NCI-H1048 (cell line): ENCODE measurements at places on chromosomes 1 and 21.

GRCh38 chr1:59856725-59857338, 42.1 kb downstream of the HOOK1 start:
- no peak for DNase-seq

- DNase-seq: no peak
Observed at GRCh38 chr1:81695741-81696140, 105.0 kb upstream of the ADGRL2 start.

GRCh38 chr1:2381741-2382620, 9.4 kb downstream of the MORN1 start:
- DNase-seq: no peak

DNA sequence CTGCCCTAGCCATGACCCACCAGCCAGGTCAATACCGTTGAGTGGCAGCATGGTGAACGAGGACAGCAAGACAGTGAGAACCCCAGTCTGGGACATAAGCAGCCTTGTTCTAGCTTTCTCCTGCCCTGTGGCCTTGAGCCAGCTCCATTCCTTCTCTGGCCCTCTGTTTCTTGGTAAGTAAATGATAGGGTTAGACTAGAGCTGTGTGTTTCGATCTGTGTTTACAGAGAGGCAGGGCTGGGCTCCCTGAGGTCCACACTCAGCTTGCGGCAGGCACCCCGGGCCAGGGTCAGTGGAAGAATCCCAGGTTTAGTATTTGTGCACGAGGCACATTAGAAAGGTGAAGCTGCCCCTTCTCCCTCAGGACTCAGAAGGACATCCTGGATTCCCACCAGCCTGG, 27.3 kb downstream of the FOXO6 start:
- no peak for DNase-seq

GRCh38 chr1:59686170-59686569, 128.6 kb upstream of the HOOK1 start:
- DNase-seq: no peak

- no peak for DNase-seq
Observed at GRCh38 chr1:29439615-29440014, 203.3 kb downstream of the PTPRU start.

DNA sequence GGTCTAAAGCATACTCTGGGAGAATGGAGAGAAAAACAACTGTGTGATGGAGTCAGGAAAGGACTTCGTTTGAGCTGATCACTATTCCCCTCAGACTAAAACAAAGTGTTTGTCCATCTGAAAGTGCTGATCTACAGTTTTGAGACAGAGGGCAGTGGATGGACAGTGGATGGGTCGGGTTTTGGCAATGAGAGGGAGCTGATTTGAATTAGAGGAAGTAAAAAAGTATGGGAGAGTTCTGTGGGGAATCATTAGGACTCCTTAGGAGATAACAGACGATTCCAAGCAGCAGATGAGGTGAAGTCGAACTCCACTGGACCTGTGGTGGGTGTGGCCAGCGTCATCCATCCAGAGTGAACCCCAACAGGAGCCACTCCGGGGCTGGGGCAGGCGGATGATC, 62.3 kb downstream of the PTGS2 start:
- no peak for DNase-seq

GRCh38 chr1:100524355-100524754, 13.6 kb upstream of the GPR88 start:
- DNase-seq: no peak

GRCh38 chr1:163774978-163775620, 453.3 kb downstream of the NUF2 start:
- no peak for DNase-seq

- no peak for DNase-seq
Observed at GRCh38 chr1:117683571-117684285, 77.9 kb downstream of the TENT5C start.

DNA sequence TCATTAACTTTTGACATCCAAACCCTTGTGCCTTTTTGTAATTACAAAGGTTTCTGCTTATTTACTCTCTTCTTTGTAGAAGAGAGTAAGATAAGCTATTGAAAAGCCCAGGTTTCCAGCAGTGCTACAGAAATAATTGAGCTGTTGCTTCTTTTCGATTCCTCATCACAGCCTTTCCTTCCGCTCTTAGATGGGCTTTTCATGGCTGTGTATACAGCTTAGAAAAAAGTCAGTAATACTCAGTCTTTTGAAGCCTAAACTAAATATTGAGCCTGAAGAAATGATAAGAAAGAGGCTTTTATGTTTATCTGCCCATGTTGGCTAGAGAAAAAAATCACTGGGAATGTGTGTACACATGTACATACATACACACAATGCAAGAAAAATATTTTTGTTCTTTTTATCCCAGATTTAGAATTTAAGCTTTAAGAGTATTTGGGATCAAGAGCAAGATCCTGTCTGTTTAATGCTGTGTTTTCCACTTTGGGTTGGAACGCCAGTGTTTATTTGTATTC, 172.4 kb downstream of the VPS13D start:
- DNase-seq: no peak

DNA sequence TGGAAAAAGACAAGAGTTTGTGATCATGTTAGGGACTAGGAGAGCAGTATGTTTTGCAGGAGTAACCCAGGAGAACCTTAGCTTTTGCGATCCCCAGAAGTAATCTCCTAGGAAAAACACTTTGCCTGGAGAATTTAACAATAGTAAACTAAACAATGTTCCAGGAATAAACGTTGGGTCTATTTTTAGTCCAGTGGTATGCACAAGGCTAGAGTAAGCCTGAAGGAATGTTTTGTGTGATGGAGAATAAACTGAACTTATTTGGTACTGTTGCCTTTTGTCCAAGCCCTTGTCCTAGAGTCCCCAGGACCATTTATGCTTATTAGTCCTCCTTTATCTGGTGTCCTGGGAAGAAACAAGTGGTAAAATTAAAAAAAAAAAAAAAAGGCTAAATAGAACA, 28.7 kb upstream of the RGS5 start:
- no peak for DNase-seq

DNA sequence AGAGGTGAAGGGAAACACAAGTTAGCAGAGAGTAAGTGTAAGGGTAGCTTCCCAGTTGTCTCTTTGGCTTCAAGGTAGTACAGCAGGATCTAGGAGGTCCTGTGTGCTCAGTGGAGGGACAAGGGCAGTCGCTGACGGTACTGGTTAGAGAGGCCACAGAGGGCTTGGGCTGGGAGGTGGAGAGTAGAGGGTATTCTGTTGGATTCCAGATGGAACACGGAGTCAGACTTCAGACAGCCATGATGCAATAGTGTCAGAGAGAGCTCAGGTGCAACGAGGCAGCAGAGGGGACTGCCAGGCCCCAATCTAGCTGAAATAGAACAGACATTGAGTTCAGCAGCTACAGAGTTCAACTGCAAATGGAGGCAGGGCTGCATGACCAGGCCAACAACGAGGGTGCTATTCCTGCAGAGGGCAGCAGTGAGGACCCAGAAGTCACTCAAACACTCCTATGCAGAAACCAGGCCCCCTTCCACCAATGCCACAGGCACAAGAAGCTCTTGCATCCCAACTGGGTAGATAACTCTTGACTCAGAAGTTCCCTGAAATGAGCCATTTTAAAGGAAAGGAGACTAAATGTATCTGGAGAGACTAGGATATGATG, 325.0 kb upstream of the ESRRG start:
- no peak for DNase-seq

DNA sequence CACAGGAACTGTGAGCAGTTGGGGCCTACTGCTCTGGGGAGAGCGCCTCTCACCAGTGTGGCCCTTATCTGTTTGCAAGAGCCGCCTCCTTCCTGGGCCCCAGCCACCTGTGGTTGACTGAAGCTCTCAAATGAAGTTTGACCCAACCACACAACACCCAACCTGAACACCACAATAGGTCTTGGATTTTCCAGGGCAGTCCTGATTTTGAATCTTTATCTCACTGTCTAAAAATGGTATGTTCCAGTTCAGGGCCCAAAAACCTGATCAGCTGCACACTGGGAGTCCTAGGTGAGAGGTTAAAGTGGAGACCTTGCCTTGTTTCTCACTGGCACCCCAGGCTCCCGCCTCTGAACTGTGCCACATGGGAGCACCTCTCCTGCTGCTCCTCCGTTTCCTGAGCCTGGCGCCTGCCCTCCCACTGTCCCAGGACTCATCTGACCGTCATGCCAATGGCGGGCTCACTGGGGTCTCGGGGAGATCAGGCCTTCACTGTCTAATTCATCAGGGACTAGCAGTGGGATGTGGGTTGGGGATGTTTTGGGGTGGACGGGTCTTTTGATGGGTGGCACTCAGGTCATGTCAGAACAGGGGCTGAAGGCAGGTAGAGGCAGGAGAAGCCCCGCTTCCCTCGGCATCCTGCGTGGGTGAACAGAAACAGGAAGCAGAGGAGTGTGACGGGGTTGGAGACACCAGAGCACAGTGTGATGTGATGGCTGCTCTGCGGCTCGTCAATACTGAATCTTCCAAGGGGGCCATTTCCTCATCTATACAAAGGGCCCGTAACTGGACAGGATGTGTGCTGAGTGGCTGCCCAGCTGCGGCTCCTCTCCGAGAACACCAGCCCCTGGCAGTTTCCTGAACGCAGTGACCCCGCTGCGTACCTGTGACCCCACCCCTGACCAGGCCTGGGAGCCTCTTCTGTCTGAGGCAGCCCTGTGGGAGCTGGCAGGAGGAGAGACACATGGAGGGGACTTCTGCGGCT, 59.6 kb upstream of the ITPKB start:
- no peak for DNase-seq

DNA sequence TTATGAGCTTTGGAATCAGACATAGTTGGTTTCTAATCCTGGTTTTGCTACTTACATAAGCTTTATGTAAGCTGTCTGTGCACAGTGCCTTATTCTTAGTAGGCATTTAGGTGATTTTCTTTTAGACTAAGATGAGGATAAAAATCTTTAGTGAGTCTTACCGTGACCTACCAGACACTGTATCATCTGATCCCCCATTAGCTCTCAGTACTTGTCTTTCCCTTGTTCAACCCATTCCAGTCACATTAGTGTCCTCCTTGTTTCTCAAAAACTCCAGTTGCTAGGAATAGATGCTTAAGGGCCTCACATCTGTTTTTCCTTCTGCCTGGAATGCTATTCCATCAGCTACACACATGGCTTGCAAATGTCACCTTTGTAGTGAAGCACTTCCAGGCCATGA, 18.8 kb downstream of the PPP1R12B start:
- no peak for DNase-seq

GRCh38 chr1:77655431-77655974, 27.0 kb downstream of the ZZZ3 start:
- DNase-seq: no peak

- DNase-seq: no peak
Observed at GRCh38 chr1:30135698-30136097, 587.7 kb downstream of the MATN1 start.

GRCh38 chr1:12136916-12137610, 29.7 kb upstream of the TNFRSF1B start:
- no peak for DNase-seq

- peak; percentile 71 for DNase-seq
Observed at GRCh38 chr1:161726473-161727255, 5.3 kb downstream of the FCRLB start.

DNA sequence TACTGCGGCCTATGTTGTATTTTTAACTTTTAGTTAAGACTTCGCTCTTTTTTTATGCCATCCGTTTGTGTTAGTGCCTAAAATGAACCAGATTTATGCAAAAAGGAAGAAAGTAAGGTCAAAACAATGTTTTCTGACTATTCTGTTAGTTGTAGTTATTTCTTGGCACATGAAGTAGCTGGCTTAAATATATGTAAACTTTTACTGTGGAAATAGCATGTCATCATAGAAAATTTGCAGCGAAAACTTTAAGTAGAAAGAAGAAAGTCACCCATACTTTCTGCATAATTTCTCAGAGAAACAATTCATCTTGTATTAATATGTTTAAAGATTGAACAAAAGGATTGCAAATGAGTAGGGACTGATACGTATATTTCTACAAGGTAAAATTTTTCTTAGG, 106.4 kb downstream of the NEK7 start:
- DNase-seq: no peak

GRCh38 chr1:212470059-212470458, 37.3 kb downstream of the NENF start:
- DNase-seq: no peak

- no peak for DNase-seq
Observed at GRCh38 chr1:234645474-234645953, 35.5 kb upstream of the IRF2BP2 start.

- DNase-seq: no peak
Observed at GRCh38 chr1:207245124-207245523, 76.4 kb upstream of the CD55 start.

GRCh38 chr1:54594463-54594862, 28.9 kb downstream of the FAM151A start:
- no peak for DNase-seq

DNA sequence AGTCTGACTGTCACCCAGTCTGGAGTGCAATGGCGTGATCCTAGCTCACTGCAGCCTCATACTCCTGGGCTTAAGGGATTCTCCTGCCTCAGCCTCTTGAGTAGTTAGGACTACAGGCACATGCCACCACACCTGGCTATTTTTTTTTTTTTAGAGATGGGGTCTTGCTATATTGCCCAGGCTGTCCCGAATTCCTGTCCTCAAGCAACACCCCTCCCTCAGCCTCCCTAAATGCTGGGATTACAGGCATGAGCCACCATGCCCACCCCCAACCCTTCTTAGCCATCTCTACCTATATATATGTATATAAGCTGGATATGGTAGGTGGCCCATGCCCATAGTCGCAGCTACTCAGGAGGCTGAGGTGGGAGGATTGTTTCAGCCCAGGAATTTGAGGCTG, 13.4 kb upstream of the SLC25A44 start:
- DNase-seq: no peak

DNA sequence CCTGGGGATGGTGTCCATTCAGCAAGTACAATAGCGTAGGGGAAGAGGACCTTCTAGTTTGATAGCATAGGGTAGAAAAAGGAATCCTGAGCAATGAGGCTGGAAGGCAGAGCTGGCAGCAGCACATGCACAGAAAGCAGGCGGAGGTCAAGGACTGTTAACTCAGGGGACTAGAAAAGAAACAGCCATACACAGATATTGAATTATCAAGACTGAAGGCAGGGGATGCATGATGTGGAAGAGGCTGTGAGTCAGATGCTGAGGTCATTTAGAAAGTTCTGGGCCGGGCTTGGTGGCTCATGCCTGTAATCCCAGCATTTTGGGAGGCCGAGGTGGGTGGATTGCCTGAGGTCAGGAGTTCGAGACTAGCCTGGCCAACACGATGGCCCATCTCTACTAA, 65.6 kb downstream of the OPTC start:
- DNase-seq: no peak

DNA sequence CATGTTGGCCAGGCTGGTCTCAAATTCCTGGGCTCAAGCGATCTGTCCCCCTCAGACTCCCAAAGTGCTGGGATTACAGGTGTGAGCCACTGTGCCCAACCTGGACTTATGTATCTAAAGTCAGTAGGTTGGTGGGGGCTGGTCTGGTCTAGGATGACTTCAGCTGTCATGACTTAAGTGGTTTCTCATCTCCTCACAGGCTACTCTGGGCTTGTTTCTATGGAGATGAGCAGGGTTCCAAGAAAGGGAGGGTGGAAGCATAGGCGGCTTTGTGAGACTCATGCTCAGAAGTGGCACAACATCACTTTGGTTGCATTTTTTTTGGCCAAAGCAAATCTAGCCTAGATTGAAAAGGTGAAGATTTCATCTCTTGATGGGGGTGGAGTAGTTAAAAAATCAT, 115.9 kb upstream of the IVNS1ABP start:
- no peak for DNase-seq
